Right ventricle myocardium superior (tissue), 1 donor: ENCODE measurements at places on chromosomes 3 and 15.

DNA sequence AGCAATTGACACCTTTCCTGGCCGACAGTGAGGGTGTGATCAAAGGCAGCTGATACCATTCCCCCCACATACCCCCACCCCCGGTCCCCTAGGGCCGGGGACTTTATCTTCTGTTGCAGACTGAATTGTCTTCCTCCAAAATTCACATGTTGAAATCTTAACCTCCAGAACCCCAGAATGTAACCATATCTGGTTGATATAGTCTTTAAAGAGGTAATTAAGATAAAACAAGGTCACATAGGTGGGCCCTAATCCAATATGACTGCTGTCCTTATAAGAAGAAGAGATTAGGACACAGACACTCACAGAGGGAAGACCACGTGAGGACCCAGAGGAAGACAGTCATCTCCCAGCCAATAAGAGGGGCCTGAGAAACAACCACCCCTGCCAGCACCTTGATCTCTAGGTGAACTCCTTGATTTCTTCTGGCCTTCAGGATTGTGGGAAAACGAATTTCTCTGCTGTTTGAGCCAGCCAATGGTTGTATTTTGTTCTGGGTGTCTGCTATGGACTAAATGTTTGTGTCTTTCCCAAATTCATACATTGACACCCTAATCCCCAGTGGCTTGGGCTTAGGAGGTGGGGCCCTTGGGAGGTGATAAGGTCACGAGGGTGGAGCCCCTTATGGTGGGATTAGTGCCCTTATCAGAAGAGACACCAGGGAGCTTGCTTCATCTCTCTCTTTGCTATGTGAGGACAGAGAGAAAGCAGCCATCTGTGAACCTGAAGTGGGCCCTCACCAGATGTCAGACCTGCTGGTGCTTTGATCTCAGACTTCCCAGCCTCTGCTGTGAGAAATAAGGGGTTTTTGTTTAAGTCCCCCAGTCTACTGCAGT lies 144.0 kb downstream of the CHSY1 start:
- DNase-seq, result no peak

- DNase-seq, result no peak
Observed at GRCh38 chr3:64617610-64618009, 70.2 kb downstream of the ADAMTS9 start.

GRCh38 chr3:193772422-193772763 lies 179.4 kb downstream of the OPA1 start:
- DNase-seq, result no peak

- no peak for DNase-seq
Observed at GRCh38 chr3:108189440-108189839, 32.8 kb downstream of the IFT57 start.

- DNase-seq, result no peak
Observed at GRCh38 chr15:52624262-52624661, 54.9 kb downstream of the ATOSA start.

DNA sequence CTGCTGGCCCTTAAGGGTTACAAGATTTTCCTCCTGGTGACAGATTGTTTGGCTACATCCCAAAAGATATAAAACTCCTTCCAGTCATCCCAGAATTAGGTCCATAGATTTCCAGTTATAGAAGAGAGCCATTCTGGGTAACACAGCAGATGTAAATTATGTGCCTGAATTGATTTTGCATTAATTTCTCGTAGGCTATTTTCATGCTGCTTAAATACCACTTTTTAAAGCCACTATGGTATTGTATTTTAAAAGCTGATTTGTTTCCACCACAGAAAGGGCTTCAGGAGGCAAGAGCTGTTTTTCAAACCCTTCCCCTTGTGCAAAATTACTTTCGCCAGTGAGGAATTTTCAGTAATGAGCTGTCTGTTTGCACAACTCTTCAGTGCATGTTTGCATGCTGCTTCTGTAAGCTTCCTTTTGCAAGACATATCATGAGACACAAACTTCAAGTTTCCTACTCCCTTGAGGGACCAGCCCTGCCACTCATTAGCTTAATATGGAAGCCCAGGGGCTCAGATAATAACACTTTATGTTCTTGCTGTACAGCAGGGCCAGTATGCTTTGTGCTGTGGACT lies 105.4 kb upstream of the TNIK start:
- DNase-seq, result no peak

DNA sequence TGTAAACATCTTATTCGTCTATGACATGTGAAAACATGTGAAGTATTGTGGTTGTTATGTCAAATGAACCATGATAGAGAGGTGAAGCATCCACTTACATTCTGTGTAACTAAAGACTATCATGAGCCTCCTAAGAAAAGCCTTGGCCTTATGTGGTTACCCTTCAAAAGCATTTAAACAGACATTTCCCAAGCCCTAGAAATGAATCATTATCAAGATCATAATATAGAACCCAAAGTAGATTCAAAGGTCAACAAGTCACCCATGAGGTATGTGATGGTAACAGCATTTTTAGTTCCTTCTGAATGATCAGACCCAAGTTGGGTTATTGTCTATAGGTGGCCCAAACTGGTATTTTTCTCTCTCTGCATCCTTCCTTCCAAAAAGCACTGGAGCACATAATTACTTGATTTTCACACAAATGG lies 408.0 kb downstream of the TBL1XR1 start:
- DNase-seq, result no peak

GRCh38 chr3:77464111-77464688 lies 424.3 kb downstream of the ROBO2 start:
- DNase-seq, result no peak

GRCh38 chr3:44954962-44955361 lies 21.0 kb downstream of the ZDHHC3 start:
- DNase-seq, result no peak

DNA sequence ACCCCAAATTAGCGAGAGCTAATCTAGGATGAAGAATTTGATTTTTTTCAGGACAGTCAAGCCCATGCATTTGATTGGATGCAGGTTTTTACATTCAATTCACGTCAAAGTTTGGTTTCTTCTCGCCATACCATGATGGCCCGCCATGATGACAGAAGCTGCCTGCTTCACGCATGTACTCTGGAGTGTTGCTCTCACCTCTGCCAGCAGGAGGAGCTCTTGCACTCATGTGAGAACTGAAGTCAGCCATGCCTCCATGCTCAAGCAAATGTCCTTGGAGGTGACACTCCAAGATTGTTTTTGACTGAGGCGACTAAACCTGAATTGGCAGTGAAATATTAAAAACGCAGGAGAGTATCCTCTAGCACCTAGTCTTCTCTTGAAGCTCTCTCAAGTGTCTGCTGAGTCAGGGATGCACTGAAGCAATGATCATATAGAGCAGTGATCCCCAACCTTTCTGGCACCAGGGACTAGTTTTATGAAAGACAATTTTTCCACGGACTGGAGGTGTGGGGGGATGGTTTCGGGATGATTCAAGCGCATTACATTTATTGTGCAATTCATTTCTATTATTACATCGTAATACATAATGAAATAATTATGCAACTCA lies 120.9 kb downstream of the SAMMSON start:
- DNase-seq, result peak; percentile 59

GRCh38 chr15:63703641-63704240 lies 106.6 kb downstream of the FBXL22 start:
- no peak for DNase-seq
